NCI-H187 (cell line): ENCODE measurements at places on chromosomes 2 and 18.

DNA sequence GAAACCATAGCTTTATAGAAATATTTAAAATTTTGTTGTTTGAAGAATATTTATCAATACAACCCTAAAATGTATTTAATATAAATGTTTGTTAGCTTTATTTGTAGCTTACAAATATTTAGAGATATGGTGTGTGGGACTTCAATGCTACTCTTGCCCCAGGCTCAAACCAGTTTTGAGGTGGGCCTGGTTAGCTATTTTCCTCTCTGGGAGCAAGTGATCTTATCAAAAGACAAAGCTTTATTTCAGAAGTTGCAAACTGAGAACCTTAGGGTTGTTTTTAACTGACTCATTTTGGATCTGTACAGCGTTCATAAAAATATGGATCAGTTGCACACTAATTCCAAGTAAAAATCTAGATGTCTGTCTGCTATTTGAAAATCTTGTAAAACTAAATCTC, 563.6 kb upstream of the CDH2 start:
- no peak for DNase-seq

DNA sequence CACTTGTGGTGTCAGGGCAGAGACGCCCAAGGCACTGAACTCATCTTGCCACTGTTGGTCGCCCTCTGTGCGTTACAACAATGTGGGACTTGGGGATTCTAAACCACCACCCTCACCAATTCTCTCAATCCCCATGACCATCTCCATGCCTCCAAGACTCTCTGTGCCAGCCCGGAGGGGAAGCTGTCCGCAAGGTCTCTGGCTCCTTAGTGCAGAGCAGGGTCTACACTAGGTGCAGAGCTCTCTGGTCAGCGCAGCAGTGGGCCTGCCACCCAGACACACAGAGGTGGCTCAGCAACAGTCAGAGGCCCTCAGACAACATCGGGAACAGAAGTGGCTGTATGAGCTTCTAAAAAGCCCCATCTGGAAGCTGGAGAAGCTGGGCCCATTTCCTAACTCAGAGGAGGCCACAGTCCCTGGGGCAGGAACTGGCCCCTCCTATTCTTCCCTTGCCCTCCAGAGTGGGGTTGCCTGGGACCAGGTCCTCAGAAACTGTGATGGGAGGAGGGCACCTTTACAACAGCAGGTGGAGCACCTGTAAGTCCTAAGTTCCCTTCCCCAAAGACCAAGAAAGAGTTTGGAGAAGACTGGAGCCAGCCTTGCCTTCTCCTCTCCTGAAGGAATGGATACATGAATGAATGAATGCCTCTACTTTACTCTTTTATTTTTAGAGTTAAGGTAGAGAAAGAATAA, 37.7 kb downstream of the SERTAD2 start:
- DNase-seq: no peak

- no peak for DNase-seq
Observed at GRCh38 chr2:64404002-64404731, 49.8 kb upstream of the LGALSL start.

- DNase-seq: no peak
Observed at GRCh38 chr18:61360404-61361383, 27.5 kb downstream of the CDH20 start.

- no peak for DNase-seq
Observed at GRCh38 chr2:238127165-238128060, 11.1 kb upstream of the KLHL30 start.

DNA sequence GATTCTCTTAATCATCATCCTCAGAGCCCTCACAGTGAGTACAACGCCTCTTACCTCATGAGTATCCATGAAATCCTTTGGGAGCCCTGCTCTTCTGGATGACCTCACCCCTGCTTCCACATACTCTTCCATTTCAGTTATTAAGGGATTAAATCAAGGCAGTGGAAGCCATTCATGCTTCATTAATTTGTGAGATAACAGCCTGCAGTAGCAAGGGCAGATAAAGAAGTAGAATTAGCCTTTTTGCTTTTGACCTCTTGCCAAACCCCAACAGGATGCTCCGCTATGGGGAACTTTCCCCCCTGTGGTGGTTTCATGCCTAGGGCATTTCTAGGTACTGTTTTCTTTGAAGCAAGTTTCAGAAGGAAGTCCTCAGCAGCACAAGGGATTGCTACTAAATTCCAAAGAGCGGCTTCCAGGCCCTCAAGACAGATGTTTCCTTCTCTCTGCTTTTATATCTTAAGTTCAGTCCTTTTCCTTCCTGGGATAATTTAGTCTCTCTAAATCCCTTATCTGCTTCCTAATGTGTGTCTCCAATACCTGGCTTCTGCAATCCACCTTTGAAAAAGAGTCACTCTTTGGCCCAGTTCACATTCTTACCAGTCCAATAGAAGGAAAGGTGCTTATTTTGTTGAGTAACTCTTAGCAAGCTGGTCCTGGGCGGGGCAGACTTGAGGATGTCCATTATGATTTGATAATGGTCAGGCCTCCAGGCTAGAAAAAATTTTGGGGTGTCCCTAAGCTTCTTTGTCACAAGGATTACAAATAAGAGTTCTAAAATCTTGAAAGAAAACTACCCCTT, 76.9 kb downstream of the MYO1B start:
- no peak for DNase-seq

DNA sequence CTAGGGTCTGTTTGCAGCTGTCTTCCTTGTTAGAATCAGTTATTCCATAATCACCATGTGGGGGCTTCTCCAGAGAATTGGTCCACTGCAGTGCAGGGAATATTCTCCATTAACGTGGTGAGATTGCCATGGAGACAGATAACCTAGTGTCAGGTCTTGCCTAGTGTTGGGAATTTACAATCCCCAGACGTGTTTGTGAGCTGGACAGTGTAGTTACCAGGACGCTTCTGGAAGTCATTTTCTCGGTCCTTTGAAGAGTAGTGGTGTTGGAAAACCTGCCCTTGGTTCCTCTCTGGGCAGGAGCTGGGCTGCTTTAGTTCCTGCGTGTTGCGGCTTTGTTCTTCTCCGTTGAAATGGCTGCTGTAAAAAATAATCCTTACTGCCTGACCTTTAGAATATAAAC, 68.8 kb upstream of the LYPD6B start:
- no peak for DNase-seq

- no peak for DNase-seq
Observed at GRCh38 chr18:27636576-27637085, 451.5 kb upstream of the CHST9 start.

GRCh38 chr2:201128033-201128432, 12.1 kb downstream of the CFLAR start:
- no peak for DNase-seq

DNA sequence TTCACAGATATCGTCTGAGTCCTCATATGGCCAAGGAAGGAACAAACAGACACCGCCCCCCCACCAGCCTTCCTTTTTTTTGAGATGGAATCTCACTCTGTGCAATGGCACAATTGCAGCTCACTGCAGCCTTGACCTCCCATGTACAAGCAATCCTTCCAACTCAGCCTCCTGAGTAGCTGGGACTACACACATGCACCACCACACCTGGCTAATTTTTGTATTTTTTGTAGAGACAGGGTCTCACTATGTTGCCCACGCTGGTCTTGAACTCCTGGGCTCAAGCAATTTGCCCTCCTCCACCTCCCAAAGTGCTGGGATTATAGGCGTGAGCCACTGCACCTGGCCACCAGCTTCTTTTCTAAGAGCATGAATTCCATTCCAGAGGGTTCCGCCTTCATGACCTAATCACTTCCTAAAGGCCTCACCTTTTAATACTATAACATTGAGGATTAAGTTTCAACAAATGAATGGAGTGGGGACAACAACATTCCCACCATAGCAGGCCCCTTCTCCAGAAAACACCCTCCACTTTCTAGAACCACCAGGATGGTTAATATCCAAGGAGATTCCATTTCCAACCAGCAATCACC, 2.2 kb upstream of the TMBIM1 start:
- DNase-seq: no peak

DNA sequence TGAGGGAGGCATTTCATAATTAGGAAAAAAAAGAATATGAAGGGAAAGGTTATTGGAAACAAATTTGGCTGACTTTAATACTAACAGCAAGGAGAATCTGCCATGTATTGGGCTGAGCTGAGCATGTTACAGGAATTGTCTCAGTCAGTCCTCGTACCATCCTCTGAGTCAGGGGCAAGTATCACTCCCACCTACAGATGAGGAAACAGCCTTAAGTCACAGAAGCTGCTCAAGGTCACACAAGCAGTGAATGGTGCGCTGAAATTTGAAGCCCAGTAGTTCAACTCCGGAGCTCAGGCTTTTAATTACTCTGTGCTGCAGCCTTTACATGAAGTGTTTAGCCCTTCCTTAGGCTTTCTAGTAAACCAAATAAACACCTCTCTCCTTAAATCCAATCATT, 17.3 kb downstream of the PROKR1 start:
- no peak for DNase-seq

GRCh38 chr18:51593931-51594330, 396.4 kb upstream of the MEX3C start:
- DNase-seq: no peak

GRCh38 chr2:30433541-30434299, 13.3 kb upstream of the LCLAT1 start:
- DNase-seq: no peak

DNA sequence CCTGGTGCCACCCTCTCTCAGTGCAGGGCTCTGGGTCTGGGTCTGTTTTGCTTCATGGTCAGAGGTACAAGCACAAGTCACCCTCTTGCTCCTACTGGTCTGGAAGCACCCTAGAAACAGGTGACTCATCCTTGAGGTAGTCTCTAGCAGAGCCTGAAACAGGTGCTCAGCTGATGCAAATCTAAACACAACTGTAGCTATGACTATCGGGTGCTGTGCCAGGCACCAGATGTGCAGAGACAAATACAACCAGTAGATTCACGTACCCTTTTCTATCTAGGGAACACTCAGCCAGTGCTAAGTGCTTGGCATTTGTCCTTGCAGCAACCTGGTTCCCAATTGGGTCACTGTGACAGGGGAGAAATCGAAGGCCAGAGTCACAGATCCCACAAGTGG, 140.9 kb upstream of the MYCN start:
- DNase-seq: no peak

DNA sequence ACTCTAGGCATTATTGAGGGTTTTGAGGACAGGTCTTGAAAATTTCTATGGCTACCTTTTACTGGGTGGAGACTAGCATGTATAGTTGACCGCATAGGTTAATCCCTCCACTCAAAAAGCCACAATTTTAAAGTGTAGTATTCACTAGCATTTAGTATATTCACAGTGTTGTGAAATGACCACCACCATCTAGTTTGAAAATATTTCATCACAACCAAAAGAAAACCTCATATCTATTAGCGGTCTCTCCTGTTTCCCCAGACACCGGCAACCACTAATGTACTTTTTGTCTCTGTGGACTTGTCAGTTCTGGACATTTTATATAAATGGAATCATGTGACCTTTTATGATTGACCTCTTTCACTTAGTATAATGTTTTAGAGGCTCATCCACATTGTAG, 53.9 kb downstream of the MSH2 start:
- DNase-seq: no peak

DNA sequence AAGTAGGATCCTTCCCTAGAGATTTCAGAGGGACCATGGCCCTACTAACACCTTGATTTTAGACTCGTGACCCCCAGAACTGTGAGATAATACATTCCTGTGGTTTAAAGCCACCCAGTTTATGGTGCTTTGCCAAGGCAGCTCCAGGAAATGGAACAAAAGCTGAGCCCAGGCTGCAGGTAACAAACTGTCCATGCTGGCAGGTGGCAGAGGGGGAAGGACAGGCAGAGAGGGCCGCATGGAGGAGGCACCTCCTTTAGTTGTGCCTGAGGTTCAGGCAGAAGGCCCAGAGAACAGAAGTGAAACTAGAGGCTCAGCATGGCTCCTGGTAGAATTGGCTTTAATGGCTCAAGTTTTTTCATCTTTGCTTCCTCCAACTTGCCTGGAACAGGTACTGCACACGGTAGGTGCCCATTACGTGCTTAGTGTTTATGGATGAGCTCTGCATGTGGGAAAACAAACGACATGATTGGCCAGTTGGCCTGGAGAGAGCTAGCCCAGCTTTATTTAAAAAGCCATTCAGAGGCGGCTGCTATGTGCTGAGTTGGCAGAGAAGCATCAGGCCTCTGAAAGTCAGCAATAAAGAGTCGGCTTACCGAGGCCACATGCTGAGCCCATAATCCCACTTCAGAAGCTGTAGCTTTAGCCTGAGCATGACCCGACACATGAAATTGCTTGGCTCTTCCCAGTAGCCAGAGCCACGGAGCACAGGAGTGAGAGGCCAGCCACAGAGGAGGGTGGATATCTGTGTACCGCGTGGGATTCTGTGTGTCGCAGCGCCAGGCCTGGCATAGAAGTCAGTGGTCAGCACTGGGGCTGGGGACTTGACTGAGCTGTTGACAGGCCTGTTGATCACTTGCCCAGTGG, 36.5 kb downstream of the HS1BP3 start:
- peak; percentile 59 for DNase-seq
